ENCODE measurements at places on chromosomes 11 and 22.

- ATAC-seq: no peak
These were observed 37.6 kb upstream of the MN1 start for GRCh38 chr22:27839057-27839660.

GRCh38 chr22:26326803-26327202 is 102.3 kb upstream of the ASPHD2 start:
- ATAC-seq: no peak

DNA sequence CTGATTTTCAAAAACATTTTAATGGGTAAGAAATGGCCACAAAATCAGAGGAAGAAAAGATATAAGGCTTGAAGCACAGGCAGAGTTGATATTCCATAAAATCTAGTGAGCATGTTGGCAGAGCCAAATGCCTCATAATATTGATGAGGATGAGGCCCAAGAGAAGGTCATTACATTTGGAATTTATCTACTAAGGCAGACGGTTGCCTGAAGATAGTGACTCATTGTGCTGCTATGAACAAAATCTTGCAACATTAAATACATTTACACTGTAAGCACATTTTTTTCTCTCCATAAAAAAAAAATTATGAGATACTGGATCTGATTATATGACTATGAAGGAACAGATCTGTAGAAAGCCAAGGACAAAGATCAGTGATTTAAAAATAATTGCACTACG is 881.4 kb upstream of the CHORDC1 start:
- peak; percentile 89 for ATAC-seq

DNA sequence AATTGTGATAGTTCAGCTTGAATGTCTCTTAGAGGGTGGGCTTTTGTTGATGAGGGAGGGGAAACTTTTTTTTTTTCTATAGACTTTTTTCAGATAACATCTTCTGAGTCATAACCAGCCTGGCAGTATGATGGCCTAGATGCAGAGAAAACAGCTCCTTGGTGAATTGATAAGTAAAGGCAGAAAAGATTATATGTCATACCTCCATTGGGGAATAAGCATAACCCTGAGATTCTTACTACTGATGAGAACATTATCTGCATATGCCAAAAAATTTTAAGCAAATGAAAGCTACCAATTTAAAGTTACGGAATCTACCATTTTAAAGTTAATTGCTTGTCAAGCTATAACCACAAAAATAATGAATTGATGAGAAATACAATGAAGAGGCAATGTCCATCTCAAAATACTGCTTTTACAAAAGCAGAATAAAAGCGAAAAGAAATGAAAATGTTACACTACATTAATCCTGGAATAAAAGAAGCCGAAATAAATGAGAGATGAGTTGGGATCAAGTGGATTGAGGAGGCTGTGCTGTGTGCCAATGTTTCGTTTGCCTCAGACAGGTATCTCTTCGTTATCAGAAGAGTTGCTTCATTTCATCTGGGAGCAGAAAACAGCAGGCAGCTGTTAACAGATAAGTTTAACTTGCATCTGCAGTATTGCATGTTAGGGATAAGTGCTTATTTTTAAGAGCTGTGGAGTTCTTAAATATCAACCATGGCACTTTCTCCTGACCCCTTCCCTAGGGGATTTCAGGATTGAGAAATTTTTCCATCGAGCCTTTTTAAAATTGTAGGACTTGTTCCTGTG is 3.9 kb downstream of the MALAT1 start:
- no peak for ATAC-seq

GRCh38 chr11:2995893-2996554 is 3.9 kb upstream of the NAP1L4 start:
- no peak for ATAC-seq

DNA sequence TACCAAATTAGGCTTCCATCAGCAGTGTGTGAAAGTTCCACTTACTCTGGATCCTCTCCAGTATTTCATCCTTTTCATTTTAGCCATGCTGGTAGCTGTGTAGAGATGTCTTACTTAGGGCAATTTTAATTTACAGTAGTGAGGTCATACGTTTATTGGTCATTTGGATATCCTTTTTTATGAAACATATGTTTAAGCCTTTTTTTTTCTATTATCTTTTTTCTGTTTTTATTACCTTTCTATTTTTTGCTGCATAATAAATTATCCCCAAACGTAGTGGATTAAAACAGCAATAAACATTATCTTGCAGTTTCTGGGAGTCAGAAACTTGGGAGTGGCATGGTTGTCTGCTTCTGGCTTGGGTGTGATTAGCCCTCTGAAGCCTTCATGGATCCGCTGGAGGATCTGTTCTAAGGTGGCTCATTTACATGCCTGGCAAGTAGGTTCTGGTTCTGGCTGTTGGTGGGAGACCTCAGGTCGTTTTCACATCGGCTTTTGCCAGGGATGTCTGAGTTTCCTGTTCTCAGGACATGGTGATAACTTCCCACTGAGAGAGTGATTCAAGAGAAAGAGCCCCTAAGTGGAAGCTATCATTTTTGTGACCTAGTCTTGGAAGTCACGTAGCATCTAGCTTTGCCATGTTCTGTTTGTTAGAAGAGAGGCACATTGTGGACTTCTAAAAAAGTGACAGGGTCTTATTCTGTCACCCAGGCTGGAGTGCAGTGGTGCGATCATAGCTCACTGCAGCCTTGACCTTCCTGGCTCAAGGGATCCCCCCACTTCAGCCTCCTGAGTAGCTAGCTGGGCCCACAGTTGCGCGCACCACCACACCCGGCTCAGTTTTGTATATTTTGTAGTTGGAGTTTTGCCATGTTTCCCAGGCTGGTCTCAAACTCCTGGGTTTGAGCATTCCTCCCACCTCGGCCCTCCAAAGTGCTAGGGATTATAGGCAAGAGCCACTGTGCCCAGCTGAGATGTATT is 38.6 kb downstream of the PPP6R3 start:
- no peak for ATAC-seq

GRCh38 chr22:31829505-31829904 is 75.7 kb downstream of the DEPDC5 start:
- ATAC-seq: peak; percentile 98

GRCh38 chr11:111452146-111452545 is 60.0 kb downstream of the BTG4 start:
- peak; percentile 8 for ATAC-seq

DNA sequence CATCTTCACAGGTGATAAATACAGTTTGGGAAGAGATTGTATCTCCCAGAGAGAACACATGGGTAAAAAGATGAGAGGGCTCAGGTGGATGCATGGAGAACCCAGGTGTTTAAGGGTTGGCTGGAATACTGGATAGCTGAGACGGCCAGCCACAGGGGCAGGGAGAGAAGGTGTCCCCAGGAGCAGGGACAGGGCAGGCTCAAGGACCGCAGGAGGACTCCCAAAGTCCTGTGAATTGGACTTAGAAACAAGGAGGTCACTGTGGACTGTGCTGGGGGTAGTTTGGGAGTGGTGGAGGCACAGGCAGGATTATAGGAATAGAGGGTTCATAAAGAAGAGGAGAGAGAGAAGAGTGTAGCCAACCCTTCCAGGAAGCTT is 103.8 kb upstream of the PARVA start:
- no peak for ATAC-seq

GRCh38 chr22:26609287-26609686 is 8.5 kb downstream of the CRYBB1 start:
- ATAC-seq: no peak

DNA sequence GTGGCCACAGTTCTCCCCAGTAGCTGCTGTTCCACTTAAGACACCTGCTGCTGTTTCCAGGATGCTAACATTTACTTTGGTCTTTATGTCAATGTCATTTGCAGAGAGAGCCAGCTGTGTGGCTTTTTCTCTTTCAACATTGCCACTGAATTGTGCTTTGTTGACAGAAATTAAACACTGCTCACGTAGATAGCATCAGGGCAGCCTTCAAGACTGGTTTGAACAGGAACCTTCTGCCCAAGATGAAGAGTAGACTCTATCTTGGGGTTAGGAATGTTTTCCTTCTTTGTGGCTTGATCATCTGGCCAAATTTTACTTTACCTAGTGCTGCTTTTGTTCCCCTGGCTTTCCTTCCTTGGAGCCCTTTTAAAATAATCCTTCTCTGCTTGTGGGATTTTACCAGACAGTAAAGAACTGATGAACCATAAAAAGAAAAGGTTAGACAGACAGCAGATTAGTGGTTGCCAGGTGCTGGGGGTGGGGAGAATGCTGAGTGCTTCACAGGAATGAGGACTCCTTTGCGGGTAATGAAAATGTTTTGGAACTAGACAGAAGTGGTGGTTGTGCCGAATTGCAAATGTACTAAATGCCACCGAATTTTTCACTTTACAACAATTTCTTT is 22.7 kb upstream of the XBP1 start:
- ATAC-seq: no peak

GRCh38 chr22:36347094-36347493 is 40.7 kb downstream of the MYH9 start:
- ATAC-seq: no peak

Data from SK-N-SH treated with all-trans-retinoic acid at 6 μM for 48 hours (cell line).